Left kidney (tissue), 8 donors: ENCODE measurements at places on chromosomes 6 and 20.

GRCh38 chr6:89734526-89734925 lies 85.1 kb downstream of the MDN1 start:
- no peak for DNase-seq

DNA sequence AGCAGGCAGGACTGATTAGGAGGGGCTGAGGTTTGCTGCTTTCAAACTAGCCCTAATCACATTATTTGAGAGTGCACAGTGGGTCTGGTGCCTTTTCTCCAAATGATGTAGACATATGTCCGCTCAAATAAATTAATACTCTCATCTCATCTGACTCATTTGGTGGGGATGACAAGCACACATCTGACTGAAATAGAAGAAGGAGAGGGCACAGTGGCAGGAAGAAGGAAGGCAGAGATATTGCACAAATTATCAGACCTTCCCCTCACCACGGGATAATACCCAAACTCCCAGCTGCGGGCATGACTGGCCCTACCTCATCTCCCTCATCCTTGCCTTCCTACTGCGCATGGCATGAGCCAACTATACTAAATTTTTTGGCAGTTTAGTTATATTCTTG lies 33.9 kb upstream of the TNFRSF21 start:
- no peak for DNase-seq

DNA sequence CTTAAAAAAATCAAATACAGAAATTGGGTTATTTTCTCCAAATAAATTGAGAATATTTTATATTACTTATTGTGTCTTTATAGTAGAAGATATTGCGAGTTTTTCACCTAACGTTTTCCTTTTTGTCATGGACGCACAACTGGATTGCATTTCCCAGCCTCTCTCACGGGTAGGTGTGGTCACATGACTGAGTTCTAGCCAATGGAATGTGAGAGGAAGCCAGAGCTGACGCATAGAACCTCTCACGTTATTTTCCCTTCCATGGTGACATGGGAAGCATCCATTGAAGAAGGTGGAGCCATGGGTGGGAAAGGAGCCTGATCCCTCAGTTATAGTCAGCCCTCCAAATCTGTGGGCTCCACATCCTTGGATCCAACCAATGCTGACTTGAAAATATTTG lies 155.9 kb upstream of the UST start:
- DNase-seq, result no peak

DNA sequence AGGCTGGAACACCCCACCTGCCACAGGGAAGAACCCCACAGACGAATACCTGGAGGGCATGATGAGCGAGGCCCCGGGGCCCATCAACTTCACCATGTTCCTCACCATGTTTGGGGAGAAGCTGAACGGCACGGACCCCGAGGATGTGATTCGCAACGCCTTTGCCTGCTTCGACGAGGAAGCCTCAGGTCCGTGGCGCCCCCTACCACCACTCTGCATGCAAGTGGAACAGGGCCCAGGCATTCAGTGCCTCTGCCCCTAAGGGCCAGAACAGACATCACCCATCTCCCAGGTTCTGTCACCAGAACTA lies 6.6 kb downstream of the MYL9 start:
- DNase-seq, result no peak

DNA sequence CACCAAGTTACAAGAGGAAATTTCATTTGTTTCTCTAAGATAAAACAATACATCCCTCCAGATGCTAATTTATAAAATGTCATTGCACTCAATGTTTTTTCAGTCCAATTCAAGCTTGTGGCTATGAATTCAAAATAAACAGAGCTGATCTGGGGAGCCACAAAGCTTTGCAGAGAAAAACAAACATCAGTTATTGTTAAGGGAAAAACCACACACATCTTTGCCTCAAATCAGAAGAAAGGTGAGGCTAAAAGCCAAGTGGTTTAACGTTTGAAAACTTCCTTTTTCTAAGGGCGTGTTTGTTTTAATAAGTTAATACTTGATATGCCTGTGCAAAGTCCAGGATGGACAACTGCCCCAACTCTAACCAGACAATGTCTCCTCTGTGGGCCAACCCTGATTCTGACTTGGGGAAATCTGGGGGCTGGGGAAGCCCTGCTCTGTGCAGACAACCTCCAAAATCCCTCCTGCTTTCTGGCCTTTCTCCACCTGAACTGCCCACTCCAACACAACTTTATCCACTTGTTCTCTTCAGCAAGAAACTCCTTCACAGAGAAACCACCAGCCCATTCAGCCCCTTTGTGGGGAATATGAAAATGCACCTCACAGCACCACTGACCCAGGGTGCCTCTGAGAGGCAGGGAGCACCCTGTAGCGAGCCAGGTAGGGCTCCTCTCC lies 44.6 kb upstream of the NT5E start:
- DNase-seq, result no peak

- no peak for DNase-seq
Observed at GRCh38 chr6:36368921-36369865, 18.3 kb downstream of the ETV7 start.
